ENCODE measurements at places on chromosomes 4 and X.
A peak's percentile ranks its signal among the peaks of the same experiment; 100 is the strongest.

GRCh38 chr4:185637163-185637875, 102.0 kb upstream of the PDLIM3 start:
- DNase-seq: no peak

GRCh38 chr4:26803211-26803861, 57.3 kb upstream of the STIM2 start:
- no peak for DNase-seq

- peak; percentile 64 for DNase-seq
Measured at GRCh38 chrX:133542476-133542875, 127.2 kb upstream of the GPC4 start.

DNA sequence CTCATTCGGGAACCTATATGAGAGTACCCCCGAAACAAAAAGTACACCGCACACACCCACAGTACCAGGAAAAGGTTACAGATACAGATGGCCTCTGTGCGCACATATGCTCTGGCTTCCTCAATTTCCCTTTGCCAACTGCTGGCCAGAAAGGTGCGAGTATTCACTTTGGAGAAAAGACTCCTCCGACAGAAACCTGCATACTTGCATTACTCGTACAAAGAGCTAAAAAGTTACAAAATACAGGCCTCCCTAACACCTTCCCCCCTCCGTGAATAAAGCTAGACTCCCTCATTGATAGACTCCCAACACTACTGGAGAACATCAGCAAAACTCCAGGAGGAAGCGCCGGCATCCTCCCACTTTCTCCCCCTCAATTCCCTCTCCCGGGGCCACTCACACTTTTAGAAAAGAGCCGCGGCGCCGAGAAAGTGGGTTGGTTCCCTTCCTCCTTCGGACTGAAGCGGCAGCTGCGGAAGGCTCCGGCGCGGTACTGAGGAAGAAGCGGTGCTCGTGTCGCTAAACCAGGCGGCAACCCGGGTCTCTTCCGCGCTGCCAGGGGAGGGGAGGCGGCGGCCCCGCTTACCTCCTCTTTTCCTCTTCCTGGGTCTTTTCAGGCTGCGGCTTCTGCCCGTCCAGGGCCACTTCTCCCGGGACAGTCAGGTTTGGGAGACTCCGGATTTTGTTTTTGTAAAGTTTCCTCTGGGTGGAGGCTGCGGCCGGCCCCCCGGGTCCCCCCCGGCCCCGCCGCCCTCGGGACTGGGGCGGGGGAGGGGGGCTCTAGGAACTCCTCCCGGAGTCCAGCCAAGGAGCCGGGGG, 1.1 kb downstream of the FBXW7 start:
- DNase-seq: peak; percentile 43

- DNase-seq: no peak
Measured at GRCh38 chr4:53929311-53929710, 135.1 kb downstream of the CHIC2 start.

- peak; percentile 14 for DNase-seq
Measured at GRCh38 chr4:2142630-2143427, 83.7 kb downstream of the NAT8L start.

DNA sequence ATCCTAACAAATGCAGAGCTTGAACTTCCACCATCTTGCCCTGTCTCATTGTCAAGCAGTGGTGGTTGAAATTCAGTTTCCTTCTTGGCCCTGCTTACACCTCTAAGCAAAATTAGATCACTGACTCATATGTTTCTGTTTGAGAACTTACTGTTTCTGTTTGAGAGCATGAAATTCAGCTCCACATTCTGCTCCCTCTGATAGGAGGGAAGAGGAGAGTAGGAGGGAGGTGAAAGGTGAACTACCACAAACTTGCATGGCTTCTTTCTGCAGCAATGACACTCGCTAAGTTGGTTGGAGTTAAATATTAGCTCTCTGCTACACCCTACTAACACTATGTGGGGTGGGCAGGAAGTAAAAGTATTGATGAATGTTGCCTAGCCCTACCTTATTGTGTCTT, 117.8 kb upstream of the EDA2R start:
- DNase-seq: no peak

GRCh38 chr4:85423431-85423830, 51.5 kb upstream of the ARHGAP24 start:
- no peak for DNase-seq

- DNase-seq: no peak
Measured at GRCh38 chrX:18920566-18920965, 63.3 kb downstream of the PHKA2 start.

DNA sequence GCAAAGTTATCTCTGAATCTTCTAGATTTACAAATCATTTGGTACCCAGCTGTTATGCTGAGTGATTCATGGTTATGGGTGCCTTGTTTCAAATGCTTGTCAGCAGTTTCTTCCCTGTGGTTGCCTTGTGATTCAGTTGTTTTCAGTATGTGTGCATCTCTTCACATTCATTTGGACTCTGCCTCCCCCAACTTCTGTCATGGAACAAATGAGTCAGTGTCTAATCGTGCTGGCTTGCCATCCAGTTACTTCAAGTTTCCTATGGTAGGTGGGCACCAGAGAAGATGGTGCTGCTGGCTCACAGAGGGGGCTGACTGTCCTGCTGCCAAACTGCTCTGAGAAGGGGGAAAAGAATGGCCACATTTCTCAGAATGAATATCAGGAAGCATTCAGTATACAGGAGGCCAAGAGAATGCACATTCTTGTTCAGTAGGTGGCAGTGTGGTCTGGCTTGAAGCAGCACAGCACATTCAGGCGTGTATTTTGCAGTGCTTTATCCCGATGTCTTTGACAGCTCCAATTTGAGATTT, 260.9 kb downstream of the GLUD2 start:
- DNase-seq: no peak

DNA sequence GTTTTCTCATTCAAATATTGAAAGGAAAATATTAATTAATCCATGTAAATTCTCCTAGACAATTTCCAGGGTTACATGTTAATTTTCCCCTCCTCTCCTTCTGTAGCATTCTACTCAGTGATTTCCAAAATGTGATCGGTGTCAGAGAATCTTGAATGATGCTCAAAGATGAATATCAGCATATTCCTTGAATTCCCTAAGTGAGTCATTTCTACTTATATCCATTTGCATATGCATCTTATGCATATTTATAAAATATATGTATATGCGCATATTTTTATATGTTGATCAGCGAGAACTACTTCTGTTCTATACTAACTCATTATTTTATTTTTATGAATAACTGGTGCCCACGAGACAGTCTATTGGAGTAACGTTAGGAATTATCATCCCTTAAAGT, 33.9 kb upstream of the GALNTL6 start:
- DNase-seq: no peak

GRCh38 chr4:150354214-150354796, 227.6 kb upstream of the MAB21L2 start:
- DNase-seq: no peak

- no peak for DNase-seq
Measured at GRCh38 chrX:45794995-45795337, 594.3 kb upstream of the DIPK2B start.

- DNase-seq: no peak
Measured at GRCh38 chr4:88108747-88109122, 49.7 kb downstream of the ABCG2 start.

GRCh38 chr4:14668296-14668695, 334.0 kb upstream of the CPEB2 start:
- no peak for DNase-seq

DNA sequence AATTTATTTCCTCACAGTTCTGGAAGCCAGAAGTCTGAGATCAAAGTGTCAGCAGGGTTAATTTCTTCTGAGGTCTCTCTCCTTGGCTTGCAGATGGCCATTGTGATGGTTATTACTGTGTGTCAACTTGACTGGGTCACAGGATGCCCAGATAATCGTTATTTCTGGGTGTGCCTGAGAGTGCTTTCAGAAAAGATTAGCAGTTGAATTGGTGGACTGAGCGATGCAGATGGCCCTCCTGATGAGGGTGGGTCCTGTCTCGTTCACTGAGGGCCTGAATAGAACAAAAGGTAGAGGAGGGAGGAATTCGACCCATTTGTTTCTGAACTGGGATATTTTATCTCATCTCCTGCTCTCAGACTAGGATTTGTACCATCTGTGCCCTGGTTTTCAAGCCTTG, 15.7 kb downstream of the SMIM43 start:
- DNase-seq: no peak

- DNase-seq: no peak
Measured at GRCh38 chrX:132365490-132365889, 123.3 kb downstream of the MBNL3 start.

DNA sequence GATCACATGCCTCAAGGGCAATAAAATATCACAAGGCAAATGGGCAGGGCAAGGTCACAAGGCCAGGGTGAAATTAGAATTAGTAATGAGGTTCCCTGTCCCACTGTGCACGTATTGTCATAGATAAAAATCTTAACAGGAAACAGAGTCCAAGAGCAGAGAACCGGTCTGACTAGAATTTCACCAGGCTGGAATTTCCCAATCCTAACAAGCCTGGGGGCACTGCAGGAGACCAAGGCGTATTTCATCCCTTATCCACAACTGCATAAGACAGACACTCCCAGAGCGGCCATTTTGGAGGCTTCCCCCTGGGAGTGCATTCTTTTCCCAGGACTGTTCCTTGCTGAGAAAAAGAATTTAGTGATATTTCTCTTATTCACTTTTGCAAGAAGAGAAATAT, 25.9 kb upstream of the PRDM5 start:
- DNase-seq: no peak

DNA sequence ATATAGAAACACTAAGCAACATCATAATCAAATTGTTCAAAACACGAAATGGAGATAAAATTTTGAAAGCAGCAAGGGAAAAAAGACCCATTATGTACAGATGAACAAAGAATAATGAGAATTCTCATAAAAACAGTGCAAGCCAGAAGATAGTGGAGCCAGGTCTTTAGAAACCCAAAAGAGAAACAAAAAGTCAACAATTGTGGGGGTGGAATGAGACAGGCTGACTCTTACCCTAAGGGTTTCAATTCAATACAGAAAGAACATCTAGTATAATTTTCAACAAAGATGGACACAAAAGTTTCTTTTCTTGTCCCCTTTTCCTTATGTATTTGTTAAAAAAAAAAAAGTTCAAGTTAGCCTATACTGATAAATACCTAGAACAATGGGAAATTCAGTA, 34.0 kb upstream of the MAGEB2 start:
- DNase-seq: no peak

- DNase-seq: no peak
Measured at GRCh38 chr4:56708146-56708545, 27.1 kb upstream of the HOPX start.

- DNase-seq: no peak
Measured at GRCh38 chr4:19119904-19120560, 1098.5 kb upstream of the LCORL start.

- peak; percentile 93 for DNase-seq
Measured at GRCh38 chr4:41256740-41257256, at the start of gene UCHL1. TSS of gene UCHL1 (plus strand) at chr4:41256928. CDS start at chr4:41256977, 49 bp downstream.

DNA sequence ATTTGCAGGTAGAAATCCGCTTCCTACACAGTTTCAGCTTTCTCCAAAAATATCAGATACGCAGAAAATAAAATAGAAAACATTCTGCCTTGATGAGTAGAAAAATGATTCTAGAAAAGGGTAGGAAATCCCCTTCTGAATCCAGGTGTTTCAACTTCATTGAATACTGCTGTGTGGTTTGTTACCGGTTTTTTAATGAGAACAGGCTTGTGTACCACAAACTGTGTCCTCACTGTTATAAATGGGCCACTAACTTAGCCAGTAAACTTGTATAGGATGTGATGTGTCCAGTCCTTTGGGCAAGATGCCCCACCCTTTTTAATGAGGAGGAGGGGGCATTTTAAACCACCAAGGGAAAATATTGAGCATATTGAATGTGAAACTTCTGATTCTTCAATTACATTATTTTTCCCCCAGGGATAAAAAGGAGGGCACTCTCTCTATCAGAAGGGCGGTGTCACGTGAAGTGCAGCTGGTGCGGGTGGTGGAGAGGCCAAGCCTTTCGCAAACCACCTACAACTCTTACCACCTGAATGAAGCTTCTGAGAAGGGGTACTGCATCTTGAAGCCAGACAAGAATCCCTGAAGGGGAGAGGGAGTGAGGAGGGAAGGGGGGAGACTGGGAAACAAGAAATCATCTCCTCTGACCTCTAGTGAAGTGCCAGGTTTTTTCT, 4.5 kb downstream of the CXXC4 start:
- no peak for DNase-seq

DNA sequence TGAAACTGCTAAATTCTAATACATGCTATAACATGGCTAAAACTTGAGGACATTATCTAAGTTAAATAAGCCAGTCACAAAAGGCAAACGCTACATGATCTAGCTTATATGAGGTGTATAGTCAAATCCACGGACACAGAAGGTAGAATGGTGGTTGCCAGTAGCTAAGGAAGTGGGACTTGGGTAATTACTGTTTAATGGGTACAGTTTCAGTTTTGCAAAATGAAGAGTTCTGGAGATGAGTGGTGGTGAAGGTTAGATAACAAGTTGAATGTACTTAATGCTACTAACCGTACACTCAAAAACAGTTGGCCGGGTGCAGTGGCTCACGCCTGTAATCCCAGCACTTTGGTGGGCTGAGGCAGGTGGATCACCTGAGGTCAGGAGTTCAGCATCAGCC, 644.5 kb upstream of the DIPK2B start:
- no peak for DNase-seq

DNA sequence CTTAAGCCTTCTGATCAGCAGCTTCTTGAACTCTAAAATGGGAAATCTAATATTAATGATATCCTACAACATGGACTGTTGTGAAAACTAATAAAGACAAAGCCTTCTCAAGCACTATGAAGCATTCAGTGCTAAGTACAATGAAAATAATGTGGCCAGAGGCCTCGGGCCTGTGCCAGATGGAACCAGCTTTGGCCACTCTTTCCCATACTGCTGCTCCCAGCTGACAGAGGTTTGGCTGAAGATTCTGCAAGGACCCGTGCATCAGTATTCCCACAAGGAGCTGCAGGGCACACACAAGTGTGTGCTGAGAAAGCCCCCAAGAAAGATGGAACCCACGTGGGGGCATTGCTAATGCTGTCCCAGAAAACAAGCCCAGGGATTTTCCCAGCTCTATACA, 60.5 kb upstream of the RPL34 start:
- DNase-seq: no peak
